Bronchial epithelial cell (primary cell): ENCODE measurements at places on chromosomes 1 and 21.

GRCh38 chr1:27331922-27332321 is 9.9 kb upstream of the SYTL1 start:
- no peak for DNase-seq

DNA sequence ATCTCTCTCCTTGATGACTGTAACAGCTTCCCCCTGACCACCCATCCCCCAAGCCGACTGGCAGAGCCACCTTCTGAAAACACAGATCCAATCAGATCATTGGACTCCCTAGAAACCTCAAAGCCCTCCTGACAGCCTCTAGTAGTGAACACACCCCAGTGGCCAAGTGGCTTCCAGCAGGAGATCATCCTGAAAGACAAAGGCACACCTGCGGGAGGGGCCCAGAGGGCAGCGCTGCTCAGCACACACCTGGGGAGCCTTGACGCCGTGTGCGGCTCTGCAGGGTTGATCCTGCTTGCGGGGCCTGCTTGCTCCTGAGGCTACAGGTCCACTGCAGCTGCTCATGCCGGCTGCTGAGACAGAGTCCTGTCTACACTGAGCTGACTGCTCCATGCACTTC is 41.5 kb downstream of the SLC66A1 start:
- no peak for DNase-seq

DNA sequence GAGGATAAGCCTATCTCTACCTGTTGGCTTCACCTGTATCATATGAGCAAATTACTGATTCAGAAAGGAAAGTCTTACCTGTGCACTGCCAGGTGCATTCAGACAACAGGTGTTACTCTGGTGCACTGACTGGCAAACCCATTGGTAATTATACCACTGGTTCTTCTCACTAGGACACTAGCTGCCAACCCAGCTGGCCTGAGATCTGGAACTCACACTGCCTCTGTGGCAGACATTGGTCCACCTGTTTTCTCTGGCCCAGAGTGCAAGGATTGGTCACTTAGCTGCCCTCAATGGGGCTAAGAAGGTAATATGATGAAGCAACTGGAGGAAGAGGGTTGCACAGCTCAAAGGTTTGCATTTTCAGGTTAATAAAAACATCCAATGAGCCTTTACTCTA is 140.2 kb upstream of the DNAH14 start:
- DNase-seq, result no peak

DNA sequence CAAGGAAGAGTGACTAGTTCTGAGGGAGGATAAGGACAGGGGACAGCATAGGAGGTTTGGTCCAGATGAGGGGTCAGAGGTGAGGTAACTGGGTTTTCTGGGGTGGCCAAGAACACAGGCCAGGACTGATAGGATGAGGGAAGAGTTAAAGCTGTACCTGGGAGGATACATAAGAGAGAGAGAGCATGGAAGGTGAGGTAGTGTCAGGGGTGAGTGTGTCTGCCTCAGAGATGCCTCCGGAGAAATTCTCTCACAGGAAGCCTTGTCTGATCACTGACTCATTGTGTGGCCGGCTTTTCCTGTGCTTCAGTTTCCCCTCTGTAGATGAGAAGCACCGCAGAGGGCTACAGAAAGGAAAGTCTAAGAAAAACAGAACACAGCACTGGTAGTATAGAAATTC is 40.2 kb downstream of the FASLG start:
- DNase-seq, result peak; percentile 91
